Activated T-cell treated with anti-CD3 and anti-CD28 coated beads, Interleukin-2, amount 50 U/mL, for 72 hours (primary cell): ENCODE measurements at places on chromosomes 2 and 18. TPM values are rescaled to one million over a fixed set of nuclear protein-coding genes. Genes with fewer than 3 reads are reported as not detected.

Gene GDF7
- 0.07 TPM for total RNA-seq

Gene DNAJC5G
- total RNA-seq = not detected

Gene TLX2
- 1.4 TPM for total RNA-seq

Gene RNF138
- 79.9 TPM for total RNA-seq

Gene KYNU
- 0.14 TPM for total RNA-seq

Gene FOXD4L1
- total RNA-seq = not detected

Gene KCNJ3
- not detected for total RNA-seq

Gene NAT8
- total RNA-seq = not detected

Gene NIFK
- 118 TPM for total RNA-seq

Gene ZNF516
- total RNA-seq = 13.9 TPM

Gene ATOH8
- not detected for total RNA-seq

Gene AGXT
- not detected for total RNA-seq

Gene HOXD9
- total RNA-seq = not detected

Gene STARD6
- 0.23 TPM for total RNA-seq

Gene RIT2
- not detected for total RNA-seq

Gene LIPG
- total RNA-seq = 0.12 TPM

Gene KLHL30
- not detected for total RNA-seq

Gene SGO2
- 38.9 TPM for total RNA-seq

Gene AKAIN1
- total RNA-seq = not detected

Gene FARSB
- total RNA-seq = 46.3 TPM

Gene METTL8
- 31.0 TPM for total RNA-seq

Gene RAD51AP2
- total RNA-seq = not detected

Gene FSIP2
- 0.19 TPM for total RNA-seq

Gene BCL11A
- total RNA-seq = 1.00 TPM

Gene MC2R
- total RNA-seq = not detected

Gene SPC25
- total RNA-seq = 25.2 TPM

Gene POTEE
- 0.32 TPM for total RNA-seq

Gene CCDC102B
- 4.3 TPM for total RNA-seq

Gene DLX1
- not detected for total RNA-seq

Gene HAAO
- total RNA-seq = 0.65 TPM

Gene POMC
- 12.5 TPM for total RNA-seq
